ENCODE measurements at places on chromosomes 3 and 15. TPM values are rescaled to one million over a fixed set of nuclear protein-coding genes. Genes with fewer than 3 reads are reported as not detected.
A peak's percentile ranks its signal among the peaks of the same experiment; 100 is the strongest.

- H3K36me3 ChIP-seq, result no peaks in the 10 kb centered on the region
- no peak overlapping the region for H3K4me3 ChIP-seq
- H3K4me1 ChIP-seq, result no peaks in the 10 kb centered on the region
- H3K27me3 ChIP-seq, result no peaks in the 10 kb centered on the region
- H3K27ac ChIP-seq, result no peak overlapping the region
- DNase-seq, result no peak
Measured at GRCh38 chr3:47250309-47251060, 32.1 kb downstream of the KIF9 start.

DNA sequence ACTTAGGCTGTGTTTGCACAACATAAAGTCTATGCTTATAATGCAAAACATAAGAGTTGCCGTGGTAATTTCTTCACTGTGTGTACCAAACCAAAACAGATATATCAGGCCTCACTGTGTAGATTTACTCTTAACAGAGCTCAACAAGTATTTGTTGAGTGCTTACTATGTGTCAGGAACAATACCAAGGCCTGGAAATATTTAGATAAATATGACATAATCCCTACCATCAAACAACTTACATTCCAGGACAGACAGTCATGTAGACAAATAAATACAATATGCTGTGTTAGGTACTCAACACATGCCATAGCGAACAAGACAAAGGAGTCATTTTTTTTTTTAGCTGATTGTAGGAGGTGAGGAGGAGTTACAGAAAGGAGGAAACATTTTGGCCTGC is 554.0 kb downstream of the NSUN3 start:
- H3K36me3 ChIP-seq, result no peaks in the 10 kb centered on the region
- no peak for DNase-seq
- no peak overlapping the region for H3K27ac ChIP-seq
- H3K4me1 ChIP-seq, result no peaks in the 10 kb centered on the region
- H3K27me3 ChIP-seq, result no peaks in the 10 kb centered on the region
- no peak overlapping the region for H3K4me3 ChIP-seq

- no peak overlapping the region for H3K27ac ChIP-seq
- H3K27me3 ChIP-seq, result no peaks in the 10 kb centered on the region
- peaks cover 1% of the 10 kb centered on the region for H3K36me3 ChIP-seq
- peaks cover 4% of the 10 kb centered on the region for H3K4me1 ChIP-seq
Measured at GRCh38 chr3:120670576-120670975, 11.5 kb downstream of the HGD start.

DNA sequence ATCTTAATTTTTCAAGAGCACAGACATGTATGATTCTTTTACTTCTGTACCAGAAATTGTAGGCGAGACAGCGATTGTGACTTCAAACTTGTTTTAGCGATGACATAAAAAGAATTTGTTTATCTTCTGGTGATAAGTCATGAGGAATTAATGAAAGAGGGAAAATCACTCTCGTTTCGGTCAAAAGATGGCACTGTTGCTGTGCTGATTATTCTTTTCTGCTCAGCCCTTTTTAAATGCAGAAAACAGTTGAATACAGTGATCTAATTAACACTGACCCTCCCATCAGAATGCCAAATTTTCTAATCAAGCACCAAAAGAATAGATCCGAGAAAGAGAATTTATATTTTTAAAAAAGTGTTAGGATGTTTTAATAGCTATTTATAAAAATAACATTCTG is 52.6 kb downstream of the NSUN3 start:
- peaks cover 8% of the 10 kb centered on the region for H3K36me3 ChIP-seq
- H3K27me3 ChIP-seq, result no peaks in the 10 kb centered on the region
- DNase-seq, result no peak
- no peak overlapping the region for H3K27ac ChIP-seq

DNA sequence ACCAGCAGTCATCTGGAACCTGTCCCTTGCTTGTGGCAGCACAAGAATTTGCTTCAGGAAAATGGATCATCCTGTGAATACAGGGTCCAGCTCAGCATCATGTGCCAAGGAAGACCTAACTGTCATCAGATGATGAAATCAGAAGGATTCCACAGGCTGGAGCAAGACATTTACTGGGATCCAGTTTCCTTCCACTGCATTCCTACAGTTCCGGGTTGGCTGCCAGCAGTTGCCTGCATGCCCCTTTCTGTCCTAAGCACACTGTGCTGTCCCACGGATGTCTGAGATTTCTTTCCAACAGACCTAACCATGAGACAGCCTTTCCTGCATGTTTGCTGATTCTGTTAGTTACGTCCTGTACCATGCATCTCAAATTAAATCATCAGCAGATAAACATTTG is 140.7 kb downstream of the IMPG2 start:
- DNase-seq, result no peak
- no peaks in the 10 kb centered on the region for H3K4me1 ChIP-seq
- no peak overlapping the region for H3K27ac ChIP-seq
- no peaks in the 10 kb centered on the region for H3K36me3 ChIP-seq

GRCh38 chr15:39095218-39095879 is 485.5 kb upstream of the THBS1 start:
- no peaks in the 10 kb centered on the region for H3K27me3 ChIP-seq
- H3K36me3 ChIP-seq, result no peaks in the 10 kb centered on the region
- peaks cover 12% of the 10 kb centered on the region for H3K4me1 ChIP-seq
- no peak overlapping the region for H3K4me3 ChIP-seq

- H3K27me3 ChIP-seq, result no peaks in the 10 kb centered on the region
- H3K27ac ChIP-seq, result no peak overlapping the region
- H3K36me3 ChIP-seq, result no peaks in the 10 kb centered on the region
- no peak for DNase-seq
- H3K4me3 ChIP-seq, result no peak overlapping the region
Measured at GRCh38 chr3:149421764-149422163, 44.3 kb upstream of the TM4SF1 start.

GRCh38 chr3:149494022-149494758 is 19.7 kb downstream of the TM4SF4 start:
- DNase-seq, result peak; percentile 44
- no peak overlapping the region for H3K4me3 ChIP-seq
- H3K36me3 ChIP-seq, result peaks cover 47% of the 10 kb centered on the region
- no peaks in the 10 kb centered on the region for H3K27me3 ChIP-seq

GRCh38 chr3:127484601-127485388 is 105.7 kb downstream of the TPRA1 start:
- H3K36me3 ChIP-seq, result no peaks in the 10 kb centered on the region
- H3K27ac ChIP-seq, result no peak overlapping the region
- no peaks in the 10 kb centered on the region for H3K4me1 ChIP-seq
- no peak overlapping the region for H3K4me3 ChIP-seq
- H3K27me3 ChIP-seq, result peaks cover 10% of the 10 kb centered on the region

DNA sequence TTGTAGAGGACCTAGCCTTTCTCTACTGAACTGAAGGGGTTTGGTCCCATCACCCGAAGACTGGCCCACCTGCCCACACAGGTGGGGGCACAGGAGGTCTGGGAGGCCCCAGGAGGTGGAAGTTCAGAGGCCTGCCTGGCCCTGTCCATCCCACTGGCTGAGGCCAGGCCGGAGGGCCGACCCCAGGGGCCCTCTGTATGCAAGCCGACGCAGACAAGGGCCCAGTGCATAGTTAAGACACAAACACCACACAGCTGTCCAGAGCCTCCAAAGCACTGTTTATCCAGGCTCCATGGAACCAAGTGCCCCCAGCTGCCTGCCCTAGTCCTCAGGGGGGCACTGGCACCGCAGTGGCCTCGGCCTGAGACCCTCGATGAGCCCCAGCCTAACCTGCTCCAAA is 26.7 kb downstream of the SNX33 start:
- no peak overlapping the region for H3K27ac ChIP-seq
- no peak overlapping the region for H3K4me3 ChIP-seq
- H3K27me3 ChIP-seq, result peaks cover 24% of the 10 kb centered on the region
- H3K36me3 ChIP-seq, result no peaks in the 10 kb centered on the region
- H3K4me1 ChIP-seq, result peaks cover 31% of the 10 kb centered on the region

- no peak overlapping the region for H3K27ac ChIP-seq
- H3K4me3 ChIP-seq, result no peak overlapping the region
- no peaks in the 10 kb centered on the region for H3K4me1 ChIP-seq
Measured at GRCh38 chr3:8560366-8561007, 58.9 kb downstream of the LMCD1 start.

DNA sequence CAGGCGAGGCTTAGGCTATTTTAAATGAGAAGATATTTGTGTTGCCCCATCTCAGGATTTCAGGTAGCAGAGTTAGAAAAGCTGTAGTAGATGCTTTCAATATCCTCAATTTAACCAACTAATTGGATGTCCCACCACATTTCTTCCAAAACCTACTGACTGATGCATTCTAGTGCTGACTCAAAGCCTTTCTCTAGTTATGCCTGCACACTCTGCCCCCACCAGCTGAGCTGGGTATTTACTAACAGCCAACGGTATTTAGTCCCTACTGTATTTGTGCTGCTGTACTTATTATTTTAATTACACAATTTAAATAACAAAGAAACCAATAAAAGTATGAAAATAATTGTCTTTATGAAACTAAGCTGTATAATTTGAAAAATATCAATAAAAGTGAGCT is 139.5 kb downstream of the OSBPL10 start:
- H3K36me3 ChIP-seq, result peaks cover 2% of the 10 kb centered on the region
- no peak for DNase-seq
- H3K27me3 ChIP-seq, result no peaks in the 10 kb centered on the region
- H3K27ac ChIP-seq, result no peak overlapping the region
- H3K4me3 ChIP-seq, result no peak overlapping the region

- H3K4me1 ChIP-seq, result peaks cover 2% of the 10 kb centered on the region
- H3K36me3 ChIP-seq, result no peaks in the 10 kb centered on the region
- peaks cover 27% of the 10 kb centered on the region for H3K27me3 ChIP-seq
- no peak overlapping the region for H3K27ac ChIP-seq
- DNase-seq, result no peak
- H3K4me3 ChIP-seq, result no peak overlapping the region
Measured at GRCh38 chr3:179503640-179504039, 52.4 kb upstream of the GNB4 start.

DNA sequence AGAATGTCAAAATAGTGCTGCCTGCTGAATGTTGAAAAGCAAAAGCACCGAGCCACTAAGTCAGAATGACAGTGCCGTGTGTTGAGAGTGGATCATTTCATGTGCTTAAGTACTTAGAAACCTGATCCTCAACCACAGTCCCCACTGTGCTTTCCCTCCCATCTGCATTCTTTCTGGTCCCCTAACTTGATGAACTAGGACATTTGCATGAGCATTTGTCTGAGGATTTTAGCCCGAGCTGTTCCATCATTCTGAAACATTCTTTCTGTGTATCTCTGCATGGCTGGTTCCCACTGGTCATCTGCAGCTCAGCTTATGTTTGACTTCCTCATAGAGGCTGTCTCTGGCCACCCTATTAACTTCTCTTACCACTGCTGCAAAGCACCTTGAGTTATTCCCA is 42.0 kb downstream of the SST start:
- peaks cover 6% of the 10 kb centered on the region for H3K27me3 ChIP-seq
- no peak overlapping the region for H3K4me3 ChIP-seq
- no peaks in the 10 kb centered on the region for H3K36me3 ChIP-seq
- peaks cover 5% of the 10 kb centered on the region for H3K4me1 ChIP-seq
- no peak for DNase-seq

GRCh38 chr3:136818769-136819391 is at the start of gene SLC35G2:
TSS of gene SLC35G2 (plus strand) at chr3:136819126. CDS start at chr3:136854461, 35,335 bp downstream.
- H3K27me3 ChIP-seq, result peaks cover 43% of the 10 kb centered on the region
- H3K4me3 ChIP-seq, result peak within 1 kb of the TSS; percentile 77
- peak within 1 kb of the TSS; percentile 84 for H3K27ac ChIP-seq

DNA sequence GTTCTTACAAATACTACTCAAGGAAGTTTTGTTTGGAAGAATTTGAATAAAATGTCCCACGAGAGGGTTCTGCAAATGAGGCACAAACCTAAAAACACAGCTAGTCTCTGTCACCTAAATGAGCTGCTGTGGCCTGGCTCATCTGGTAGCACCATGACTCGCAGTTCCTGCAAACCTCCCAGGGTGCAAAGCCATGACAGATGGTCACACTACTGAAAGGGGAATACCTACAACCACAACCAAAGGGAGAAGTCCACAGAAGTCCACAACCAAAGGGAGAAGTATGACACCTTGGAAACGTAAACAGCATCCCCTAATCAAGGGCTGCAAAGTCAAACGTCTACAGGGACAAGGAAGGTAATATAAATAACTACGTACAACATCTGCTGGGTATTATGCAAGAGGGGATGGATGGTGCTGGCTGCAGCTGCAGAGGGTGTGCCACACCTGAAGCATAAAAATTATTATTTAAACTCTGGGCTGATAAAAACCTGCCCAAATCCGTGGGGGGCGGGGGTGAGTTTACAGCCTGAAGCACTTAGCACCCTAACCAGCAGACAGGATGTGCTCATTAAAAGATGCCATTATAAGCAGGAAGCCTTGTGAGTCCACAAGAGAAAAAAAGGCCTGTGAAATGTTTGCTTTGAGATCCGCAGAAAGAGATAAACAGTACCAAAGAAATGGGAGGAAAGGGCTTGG is 184.0 kb downstream of the MAGI1 start:
- peak overlapping the region; percentile 30 for H3K27ac ChIP-seq
- peaks cover 42% of the 10 kb centered on the region for H3K4me1 ChIP-seq
- H3K36me3 ChIP-seq, result peaks cover 2% of the 10 kb centered on the region
- no peak overlapping the region for H3K4me3 ChIP-seq
- no peaks in the 10 kb centered on the region for H3K27me3 ChIP-seq

GRCh38 chr15:40937762-40938535 is 8.8 kb downstream of the DLL4 start:
- peaks cover 25% of the 10 kb centered on the region for H3K4me1 ChIP-seq
- no peak for DNase-seq
- peaks cover 13% of the 10 kb centered on the region for H3K27me3 ChIP-seq
- H3K4me3 ChIP-seq, result no peak overlapping the region

DNA sequence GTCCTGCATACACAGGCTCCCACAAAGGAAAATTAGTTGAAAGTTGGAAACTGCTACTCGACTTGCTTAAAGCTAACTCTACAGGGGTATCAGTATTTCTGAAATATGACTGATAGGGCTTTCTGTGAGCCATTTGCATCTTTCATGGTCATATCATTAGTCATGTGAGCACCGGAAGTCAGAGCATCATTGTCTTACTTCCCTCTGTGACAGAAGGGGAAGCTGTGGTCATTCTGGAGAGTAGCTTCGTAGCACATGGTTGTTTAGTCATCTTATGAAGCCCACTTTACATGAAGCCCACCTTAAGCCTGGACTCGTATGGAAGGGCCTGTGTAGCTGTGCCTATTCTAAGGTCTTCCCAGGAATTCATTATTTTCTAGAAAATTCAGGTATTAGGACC is 69.0 kb downstream of the COL6A5 start:
- no peak overlapping the region for H3K4me3 ChIP-seq
- H3K36me3 ChIP-seq, result no peaks in the 10 kb centered on the region
- H3K4me1 ChIP-seq, result peaks cover 7% of the 10 kb centered on the region
- no peak overlapping the region for H3K27ac ChIP-seq
- no peak for DNase-seq

The TTLL13 gene
- total RNA-seq, result 0.69 TPM

The GOLGA6B gene
- not detected for total RNA-seq

The SLCO2A1 gene
- 27.9 TPM for total RNA-seq

The PCOLCE2 gene
- 2.2 TPM for total RNA-seq

The TXNRD3 gene
- total RNA-seq, result 12.9 TPM

The TERC gene
- 12.4 TPM for total RNA-seq

The CEMIP gene
- 1.3 TPM for total RNA-seq

The AMT gene
- 32.8 TPM for total RNA-seq

The KLF15 gene
- total RNA-seq, result 17.7 TPM

The ARGFX gene
- not detected for total RNA-seq

The PATL2 gene
- total RNA-seq, result not detected

The KNG1 gene
- total RNA-seq, result not detected

The HHATL gene
- total RNA-seq, result not detected

The SPTBN5 gene
- 6.6 TPM for total RNA-seq

The LSAMP gene
- total RNA-seq, result 20.7 TPM

The SLC35G2 gene
- 2.4 TPM for total RNA-seq
